ENCODE measurements at places on chromosomes 3 and 15. TPM values are rescaled to one million over a fixed set of nuclear protein-coding genes. Genes with fewer than 3 reads are reported as not detected.

DNA sequence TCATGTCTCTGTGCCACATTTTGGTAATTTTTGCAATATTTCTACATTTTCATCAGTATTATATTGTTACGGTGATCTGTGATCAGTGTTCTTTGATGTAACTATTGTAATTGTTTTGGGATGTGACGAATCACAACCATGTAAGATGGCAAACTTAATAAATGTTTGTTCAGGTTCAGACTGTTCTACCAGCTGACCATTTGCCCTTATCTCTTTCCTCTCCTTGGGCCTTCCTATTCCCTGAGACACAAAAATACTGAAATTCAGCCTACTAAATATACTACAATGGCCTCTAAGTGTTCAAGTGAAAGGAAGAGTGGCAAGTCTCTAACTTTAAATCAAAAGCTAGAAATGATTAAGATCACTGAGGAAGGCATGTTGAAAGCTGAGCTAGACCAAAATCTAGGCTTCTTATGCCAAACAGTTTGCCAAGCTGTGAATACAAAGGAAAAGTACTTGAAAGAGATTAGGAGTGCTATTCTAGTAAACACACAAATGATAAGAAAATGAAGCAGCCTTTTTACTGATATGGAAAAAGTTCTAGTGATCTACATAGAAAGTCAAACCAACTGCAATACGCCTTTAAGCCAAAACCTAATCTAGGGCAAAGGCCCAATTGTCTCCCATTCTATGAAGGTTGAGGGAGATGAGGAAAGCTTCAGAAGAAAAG, 952.8 kb downstream of the ROBO1 start:
- no peaks in the 10 kb centered on the region for H3K27me3 ChIP-seq
- H3K4me3 ChIP-seq: no peak overlapping the region
- H3K27ac ChIP-seq: no peak overlapping the region
- peaks cover 17% of the 10 kb centered on the region for H3K36me3 ChIP-seq
- no peak for DNase-seq
- peaks cover 20% of the 10 kb centered on the region for H3K4me1 ChIP-seq

DNA sequence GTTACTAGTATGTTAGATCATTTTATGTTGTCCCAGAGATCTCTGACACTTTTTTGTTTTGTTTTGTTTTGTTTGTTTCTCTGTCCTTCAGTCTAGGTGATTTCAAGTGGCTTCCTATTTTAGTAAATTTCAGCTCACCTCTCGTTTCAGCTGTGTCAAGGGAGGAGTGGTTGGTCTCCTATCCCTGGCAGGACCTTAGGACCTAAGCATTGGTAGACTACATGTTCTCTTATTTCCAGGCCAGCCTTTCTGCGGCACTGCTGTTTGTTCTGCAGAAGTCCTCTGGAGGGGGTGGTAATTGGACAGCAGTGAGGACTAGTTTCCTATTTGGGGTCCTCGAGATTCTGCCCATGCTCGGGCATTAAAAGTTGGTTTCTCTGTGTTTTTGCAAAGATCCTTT, 31.8 kb downstream of the MGA start:
- H3K27me3 ChIP-seq: no peaks in the 10 kb centered on the region
- no peak for DNase-seq
- H3K36me3 ChIP-seq: peaks cover 5% of the 10 kb centered on the region
- H3K4me3 ChIP-seq: no peak overlapping the region

DNA sequence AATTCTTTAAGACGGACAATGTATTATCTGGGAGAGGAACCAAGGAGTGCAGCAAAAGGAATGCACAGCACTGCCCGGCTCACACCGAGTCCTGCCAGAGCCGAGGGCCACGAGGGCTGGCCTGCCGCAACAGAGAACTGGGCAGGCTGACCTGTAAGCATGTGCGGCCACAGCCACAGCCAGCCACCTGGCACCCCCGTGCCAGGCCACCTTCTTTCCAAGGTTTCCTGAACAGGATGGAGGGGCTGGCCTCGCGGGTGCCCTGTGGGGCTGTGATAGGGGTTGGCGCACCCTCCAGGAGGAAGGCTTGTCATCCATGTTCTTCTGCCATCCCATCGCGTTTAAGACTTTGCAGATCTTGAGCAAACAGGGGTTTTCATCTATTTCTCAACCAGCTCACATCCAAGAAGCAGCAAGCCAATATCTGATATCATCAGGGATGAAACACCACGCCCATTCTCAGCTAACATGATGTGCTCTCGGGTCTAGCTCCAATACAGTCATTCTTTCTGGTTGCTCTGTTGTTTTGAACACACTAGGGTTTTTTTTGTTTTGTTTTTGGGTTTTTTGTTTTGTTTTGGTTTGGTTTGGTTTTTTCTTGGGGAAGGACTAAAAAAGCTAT, 10.2 kb downstream of the CA12 start:
- H3K27me3 ChIP-seq: no peaks in the 10 kb centered on the region
- H3K27ac ChIP-seq: no peak overlapping the region
- no peak for DNase-seq
- H3K4me3 ChIP-seq: no peak overlapping the region

Gene CCDC32
- 27.2 TPM for total RNA-seq

Gene CDHR4
- total RNA-seq: not detected

Gene SCN5A
- total RNA-seq: 1.8 TPM

Gene PIGZ
- total RNA-seq: 0.91 TPM

Measured in mesothelial cell of epicardium (in vitro differentiated cells).